HS-27A (cell line): ENCODE measurements at places on chromosomes 12 and 14.

DNA sequence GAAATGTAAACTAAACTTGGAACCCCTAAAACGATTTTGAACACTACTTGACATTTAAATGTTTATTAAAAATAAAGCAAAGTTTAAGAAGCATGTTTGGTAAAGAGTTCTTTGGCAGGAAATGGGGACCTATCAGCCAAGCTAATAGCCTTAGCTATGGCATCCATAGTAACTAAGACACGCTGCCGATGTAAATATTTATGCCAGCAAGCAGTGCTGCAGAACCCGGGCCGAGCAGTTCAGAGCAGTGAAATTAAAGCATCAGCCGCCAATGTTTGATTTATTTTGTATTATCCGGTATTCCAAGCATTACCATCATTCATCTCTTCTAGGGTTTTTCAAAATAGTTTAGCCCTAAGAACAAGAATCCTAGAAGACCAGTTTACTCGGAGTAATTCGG, 61.6 kb downstream of the PPP2R5C start:
- DNase-seq = no peak

- no peak for DNase-seq
Observed at GRCh38 chr12:41536813-41537490, 348.8 kb downstream of the PDZRN4 start.

- DNase-seq = no peak
Observed at GRCh38 chr12:92340441-92341064, 194.9 kb upstream of the BTG1 start.

GRCh38 chr14:57657487-57657886, 163.8 kb upstream of the CCDC198 start:
- DNase-seq = no peak

DNA sequence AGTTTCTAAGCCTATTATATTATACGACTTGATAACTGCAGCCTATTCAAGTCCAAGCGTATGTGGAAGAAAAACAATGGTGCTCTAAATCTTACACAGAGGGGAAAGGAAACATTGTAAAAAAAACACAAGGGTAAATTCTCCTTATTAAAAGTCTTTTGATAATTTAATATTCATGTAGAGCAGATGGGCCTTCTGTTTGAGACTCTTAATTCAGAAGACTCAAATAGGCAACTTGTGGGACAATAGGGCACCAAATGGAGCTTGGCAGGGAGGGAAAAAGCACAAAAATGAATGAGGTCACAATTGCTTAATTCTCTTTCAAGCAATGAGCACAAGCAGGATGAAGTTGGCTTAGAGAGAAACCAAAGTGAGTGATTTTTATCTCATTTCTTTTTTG, 159.4 kb downstream of the NELL2 start:
- no peak for DNase-seq

DNA sequence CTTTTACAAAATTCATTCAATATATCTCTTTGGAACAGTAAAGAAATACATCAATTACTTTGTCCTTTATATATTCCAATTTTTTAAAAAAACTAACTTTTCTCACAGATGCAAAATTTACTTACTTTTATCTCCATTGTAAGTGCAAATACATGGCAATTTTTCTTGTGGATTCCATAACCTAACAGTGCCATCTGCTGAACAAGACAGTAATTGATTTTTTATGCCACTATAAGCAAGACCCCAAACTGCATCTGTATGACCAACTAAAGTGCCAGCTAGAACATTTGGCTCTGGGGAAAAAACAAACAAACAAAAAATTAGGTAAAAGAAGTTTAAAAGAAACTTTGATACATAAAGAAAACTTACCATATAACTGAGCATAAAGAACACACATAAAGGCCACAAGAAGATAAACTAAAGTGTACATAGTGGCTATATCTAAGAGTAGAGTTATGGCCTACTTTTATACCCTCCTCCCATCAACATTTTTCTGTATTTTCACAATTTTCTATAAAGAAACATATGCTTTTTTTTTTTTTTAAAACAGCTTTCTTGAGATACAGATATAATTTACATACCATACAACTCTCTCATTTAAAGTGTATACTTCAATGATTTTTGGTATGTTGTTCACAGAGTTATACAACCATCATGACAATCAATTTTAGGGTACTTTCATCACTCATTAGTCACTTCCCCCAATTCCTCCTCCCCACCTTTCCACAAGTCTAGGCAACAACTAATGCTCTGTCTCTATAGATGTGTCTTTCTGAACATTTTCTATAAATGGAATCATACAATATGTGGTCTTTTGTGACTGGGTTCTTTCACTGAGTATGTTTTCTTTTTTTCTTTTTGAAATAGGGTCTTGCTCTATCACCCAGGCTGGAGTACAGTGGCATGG, 32.6 kb downstream of the COCH start:
- DNase-seq = no peak

DNA sequence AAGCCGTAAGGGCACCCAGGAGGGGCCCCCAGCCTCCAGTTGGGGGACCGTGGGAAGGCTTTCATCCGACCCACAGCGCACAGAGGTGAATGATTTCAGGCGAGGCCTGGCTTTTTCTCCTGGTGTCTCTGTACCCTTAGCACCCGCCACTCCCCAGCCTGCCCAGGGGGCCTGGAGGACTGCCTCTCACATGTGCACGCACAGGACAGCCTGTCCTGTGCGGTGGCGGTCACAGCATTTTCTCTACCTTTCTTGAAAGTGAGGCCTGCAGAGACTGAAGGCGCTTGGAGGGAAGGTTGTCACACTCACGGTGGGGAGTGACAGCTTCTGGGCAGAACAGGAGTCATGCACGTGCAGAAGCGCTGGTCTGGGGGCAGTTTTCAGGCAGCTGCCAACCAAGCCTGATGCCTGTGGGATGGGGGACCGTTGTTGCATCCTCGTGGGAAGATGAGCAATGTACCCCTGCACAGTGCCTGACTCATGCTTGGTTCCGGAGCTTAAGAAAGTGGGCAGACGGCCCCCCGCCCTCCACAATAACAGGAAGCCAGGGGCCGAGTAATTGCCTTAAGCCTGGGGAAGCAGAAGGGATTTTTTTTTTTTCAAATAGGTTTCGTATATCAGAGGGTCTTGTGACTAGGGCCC, 148.1 kb downstream of the TSPAN9 start:
- DNase-seq = no peak

- peak; percentile 88 for DNase-seq
Observed at GRCh38 chr12:93785249-93786010, 108.3 kb downstream of the CRADD start.

GRCh38 chr12:75623631-75624154, 112.3 kb upstream of the KRR1 start:
- peak; percentile 61 for DNase-seq

DNA sequence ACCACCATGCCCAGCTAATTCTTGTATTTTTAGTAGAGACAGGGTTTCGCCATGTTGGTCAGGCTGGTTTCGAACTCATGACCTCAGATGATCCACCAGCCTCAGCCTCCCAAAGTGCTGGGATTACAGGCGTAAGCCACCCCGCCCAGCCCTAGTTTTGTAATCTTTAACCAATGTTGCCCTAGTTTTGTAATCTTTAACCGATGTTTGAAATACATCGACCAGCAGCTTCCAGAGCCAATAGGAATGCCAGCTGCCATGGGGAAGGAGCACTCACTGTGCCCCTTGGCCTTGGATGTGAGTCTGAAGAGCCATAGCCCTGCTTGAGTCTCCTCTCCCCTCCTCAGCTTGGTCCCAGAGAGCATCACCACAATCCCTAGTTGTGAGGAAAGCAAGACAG, 209.3 kb upstream of the RGS6 start:
- DNase-seq = no peak

DNA sequence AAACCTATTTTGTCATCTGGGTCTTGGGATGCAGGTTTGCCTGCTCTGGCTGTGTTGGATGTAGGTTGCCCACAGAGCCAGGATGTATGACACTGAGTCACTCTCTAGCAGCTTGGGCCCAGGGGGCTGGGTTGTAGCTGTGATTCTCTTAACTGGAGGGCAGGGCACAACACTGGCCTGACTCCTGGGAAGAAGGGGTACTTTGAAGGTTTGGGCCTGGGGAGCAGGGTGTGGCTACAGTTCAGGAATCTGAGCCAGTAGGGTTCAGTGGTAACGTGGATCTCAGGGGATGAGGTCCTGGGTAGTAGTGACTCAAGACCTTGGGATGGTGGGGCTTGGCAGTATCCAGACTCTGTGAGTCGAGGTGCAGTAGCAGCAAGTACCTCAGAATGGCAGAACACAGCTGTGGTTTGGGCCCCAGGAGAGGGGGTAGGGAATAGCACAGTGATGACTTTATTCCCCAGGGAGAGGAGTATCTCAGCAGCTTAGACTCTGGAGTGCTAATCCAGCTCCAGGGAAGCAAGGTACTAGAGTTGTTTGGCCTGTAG, 25.7 kb downstream of the TBC1D15 start:
- peak; percentile 95 for DNase-seq
